ENCODE measurements at places on chromosomes 5 and 9.

GRCh38 chr9:96219026-96219899 lies 82.7 kb downstream of the HSD17B3 start:
- no peak for DNase-seq

DNA sequence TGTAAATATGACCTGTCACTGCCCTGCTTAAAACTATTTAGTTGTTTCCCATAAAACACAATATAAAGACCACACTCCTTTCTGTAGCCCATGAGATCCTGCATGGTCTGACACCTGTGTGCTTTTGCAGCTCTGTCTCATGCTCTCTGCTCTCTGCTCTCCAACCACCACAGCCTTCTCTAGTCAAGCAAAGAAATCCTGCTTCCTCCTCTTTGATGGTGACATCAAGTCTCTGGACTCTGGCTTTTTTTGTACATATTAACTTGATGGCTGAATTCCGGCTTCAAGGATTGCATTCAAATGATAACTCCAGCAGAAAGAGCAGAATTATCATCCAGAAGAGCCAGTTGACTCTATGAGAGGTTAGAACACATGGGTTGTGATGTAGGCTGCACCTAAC lies 58.2 kb downstream of the CHSY3 start:
- DNase-seq: no peak

GRCh38 chr9:98989036-98990000 lies 45.6 kb downstream of the COL15A1 start:
- DNase-seq: peak; percentile 50

DNA sequence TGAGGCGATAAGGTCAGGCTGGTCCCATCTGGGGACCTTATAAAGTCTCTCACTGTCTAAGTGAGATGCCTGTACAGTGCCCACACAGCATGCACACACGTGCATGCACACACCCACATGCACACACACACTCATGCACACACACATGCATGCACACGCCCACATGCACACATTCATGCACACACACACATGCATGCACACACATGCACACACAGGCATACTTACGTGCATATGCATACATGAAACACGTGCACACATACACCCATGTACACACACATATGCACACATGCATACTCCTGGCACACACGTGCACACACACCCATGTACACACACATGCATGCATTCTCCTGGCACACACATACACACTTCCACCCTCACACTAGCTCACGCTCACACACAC lies 12.2 kb downstream of the COL23A1 start:
- no peak for DNase-seq

- DNase-seq: no peak
These were observed 33.8 kb upstream of the KDM4C start for GRCh38 chr9:6723881-6724420.

DNA sequence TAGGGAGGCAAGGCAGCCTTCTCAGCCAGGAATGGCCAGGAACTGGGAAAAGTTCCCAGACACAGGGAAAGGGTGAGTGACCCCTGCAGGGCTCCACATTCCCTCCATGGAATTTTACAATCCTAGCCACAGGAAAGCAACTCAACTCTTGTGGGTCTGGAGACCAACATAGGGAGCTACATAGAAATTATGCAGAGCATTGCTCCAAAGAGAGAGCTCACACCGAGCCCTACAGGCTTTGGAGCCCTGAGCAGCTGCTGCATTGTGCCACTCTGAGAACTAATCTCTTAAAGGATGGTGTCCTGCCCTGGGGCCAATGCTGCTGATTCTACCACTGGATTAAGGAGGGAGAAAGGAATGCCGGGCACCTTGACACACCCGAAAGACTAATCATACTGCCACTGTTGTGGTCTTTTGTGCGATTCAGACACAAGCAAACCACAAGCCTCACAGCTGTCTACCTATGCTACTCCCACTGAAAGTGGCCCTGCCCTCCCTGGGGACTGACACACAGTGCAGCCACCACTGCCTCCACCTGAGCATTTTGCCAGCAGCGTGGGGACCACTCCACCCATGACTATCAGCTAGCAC lies 1089.8 kb upstream of the NUDT12 start:
- DNase-seq: no peak

DNA sequence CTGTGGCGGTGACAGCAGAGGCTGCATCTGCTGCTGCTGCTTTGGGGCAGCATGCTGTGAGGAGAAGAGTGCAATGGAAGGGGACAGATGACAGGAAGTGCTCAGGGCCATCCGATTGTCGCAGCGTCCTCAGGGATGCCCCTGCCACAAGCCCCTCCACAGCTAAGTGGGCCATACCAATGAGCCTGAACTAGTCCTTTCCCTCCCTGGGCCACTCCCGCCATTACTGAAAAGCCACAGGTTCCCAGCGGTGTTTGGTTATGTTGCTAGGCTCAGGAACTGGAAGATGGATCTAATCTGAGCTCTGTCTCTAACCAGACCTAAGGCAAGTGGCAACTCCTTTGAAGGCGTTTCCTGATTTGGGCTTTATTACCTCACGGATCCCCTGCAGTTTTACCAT lies 109.2 kb downstream of the GAPVD1 start:
- DNase-seq: no peak

DNA sequence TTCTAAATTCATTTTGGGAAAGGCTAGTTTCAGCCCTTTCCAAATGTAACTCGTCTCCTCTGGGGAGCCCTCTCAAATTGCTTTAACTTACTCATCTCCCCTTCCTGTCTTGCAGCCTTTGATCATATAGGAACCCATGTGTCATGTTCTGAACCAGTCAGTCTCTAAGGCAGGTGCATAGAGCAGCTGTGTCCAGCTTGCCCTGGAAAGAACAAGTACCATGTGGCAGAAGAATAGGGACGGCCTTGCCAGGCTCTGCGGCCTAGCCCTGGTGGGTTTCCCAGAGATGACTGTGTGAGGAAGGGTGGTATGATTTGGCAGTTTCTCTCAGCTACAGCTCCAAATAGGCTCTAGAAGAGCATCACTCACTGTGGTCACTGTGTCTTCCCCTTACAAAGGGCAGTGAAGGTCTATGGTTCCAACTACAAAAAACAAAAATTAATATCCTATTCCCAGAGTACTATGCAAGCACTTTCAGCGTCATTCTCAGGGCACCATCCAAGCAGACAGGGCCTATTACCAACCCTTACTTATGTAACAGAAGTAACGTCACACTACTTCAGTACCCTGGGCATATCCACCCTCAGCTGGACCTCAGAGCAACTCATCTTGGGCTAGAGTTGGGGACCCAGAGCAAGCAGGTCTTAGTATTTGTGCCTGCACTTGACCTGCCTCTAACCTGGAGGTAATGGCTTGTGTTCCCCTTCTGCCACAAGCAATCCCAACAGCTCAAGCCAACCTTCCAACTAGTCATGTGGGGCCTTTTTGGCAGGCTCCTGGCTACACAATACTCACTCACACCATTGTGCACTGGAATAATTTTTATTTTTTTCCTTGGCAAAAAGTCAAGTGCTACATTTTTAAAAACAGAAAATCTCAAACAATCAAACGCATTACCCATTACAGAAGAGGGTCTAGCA lies 37.2 kb upstream of the UBAP2 start:
- no peak for DNase-seq

- no peak for DNase-seq
These were observed 651.2 kb upstream of the CCNG1 start for GRCh38 chr5:162786234-162786633.

DNA sequence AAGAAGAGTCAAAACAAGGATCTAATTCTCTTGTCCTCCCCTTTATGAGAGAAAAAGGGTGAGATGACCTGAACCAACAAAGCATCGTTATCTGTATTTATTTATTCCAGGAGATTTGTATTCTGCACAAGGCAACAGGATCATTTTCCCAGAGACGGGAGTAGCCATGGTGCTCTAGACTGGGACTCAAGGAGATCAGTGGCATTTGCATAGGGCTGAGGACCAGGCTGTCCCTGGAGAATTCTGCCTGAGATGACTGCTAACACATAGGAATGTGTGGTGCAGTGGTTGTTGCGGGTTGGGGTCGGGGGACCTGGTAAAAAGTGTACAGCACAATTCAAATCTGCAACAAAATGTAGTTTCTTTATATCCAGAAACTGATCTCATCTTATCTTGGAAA lies 22.3 kb upstream of the ZNF474 start:
- DNase-seq: no peak

DNA sequence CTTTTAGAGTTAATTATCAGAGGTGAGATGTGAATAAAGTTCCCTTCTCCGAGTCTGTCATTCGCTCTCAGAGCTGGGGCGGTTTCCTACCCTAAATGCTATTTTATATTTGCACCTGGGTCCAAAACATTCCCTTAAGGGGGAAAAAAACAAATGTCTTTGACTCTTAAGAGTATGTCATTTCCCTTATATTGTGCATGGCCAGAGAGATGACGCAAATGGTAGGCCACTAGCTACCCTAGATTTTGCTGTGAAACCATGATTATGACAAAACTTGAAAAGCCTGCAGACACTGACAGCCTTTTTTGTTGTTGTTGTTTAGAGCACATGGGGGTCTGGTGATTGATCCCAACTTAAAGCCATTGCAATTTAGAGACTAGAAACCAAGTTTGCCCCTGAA lies 12.8 kb downstream of the DAB2 start:
- no peak for DNase-seq

DNA sequence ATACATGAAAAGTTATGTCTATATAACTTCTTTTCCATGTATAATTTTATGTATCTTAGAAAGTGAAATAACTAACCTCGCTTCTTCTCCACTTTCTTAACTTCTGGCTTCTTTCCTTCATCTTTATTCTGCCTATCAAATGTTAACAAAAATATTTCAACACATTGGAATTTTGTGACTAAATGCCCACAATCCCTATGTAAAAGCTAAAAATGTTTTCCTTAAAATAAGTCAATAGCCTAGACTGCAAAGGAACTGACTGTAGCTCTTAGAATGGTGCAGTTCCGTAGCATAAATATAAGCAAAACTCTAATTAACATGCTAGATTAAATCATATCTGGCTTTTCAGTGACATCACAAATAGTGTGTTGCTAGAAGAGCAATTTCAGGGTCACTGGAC lies 40.9 kb downstream of the PSIP1 start:
- DNase-seq: no peak

DNA sequence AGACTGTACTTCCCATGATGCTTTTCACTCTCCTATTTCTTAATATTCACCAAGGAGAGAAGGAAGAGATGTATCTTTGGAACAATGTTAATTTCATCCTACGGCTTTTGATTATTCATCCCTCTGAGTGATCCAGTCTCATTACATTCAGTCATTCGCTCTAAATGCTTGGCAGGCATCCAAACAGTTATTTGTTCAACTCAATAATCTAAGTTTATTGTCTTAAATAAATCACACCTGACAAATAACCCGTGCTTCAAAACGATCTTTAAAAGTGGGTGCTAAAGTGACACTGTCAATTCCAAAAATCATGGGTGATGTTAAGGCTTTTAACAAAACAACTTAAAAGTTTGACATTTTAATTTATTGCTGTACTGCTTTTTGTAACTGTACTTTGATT lies 233.1 kb downstream of the RASEF start:
- DNase-seq: no peak

GRCh38 chr9:4748612-4749011 lies 7.6 kb upstream of the AK3 start:
- no peak for DNase-seq

GRCh38 chr9:91162311-91162710 lies 199.4 kb downstream of the AUH start:
- no peak for DNase-seq

GRCh38 chr5:156350256-156350655 lies 23.3 kb downstream of the SGCD start:
- no peak for DNase-seq

GRCh38 chr9:20713172-20713571 lies 29.1 kb downstream of the FOCAD start:
- no peak for DNase-seq

DNA sequence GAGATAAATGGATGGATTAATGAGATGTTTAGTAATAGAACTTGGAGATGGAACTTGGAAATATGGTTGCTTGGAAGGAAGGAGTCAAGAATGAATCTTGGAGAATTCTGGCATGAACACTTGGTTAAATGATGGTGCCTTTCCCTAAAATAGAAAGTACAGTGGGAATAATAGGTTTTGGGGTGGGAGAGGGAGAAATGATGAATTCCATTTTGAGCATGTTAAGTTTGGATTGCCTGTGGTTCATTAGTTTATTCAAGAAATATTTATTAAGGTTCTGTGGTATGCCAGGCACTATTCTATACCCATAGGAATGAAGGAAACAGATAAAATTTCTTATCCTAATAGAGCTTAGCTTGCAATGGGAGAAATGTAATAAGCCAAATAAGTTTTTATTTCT lies 58.4 kb downstream of the PBX3 start:
- DNase-seq: no peak

GRCh38 chr9:4211032-4211725 lies 88.7 kb downstream of the GLIS3 start:
- no peak for DNase-seq

GRCh38 chr5:102603670-102604069 lies 104.9 kb upstream of the SLCO6A1 start:
- DNase-seq: no peak

- DNase-seq: no peak
These were observed 23.5 kb downstream of the NIPSNAP3B start for GRCh38 chr9:104787306-104788015.

DNA sequence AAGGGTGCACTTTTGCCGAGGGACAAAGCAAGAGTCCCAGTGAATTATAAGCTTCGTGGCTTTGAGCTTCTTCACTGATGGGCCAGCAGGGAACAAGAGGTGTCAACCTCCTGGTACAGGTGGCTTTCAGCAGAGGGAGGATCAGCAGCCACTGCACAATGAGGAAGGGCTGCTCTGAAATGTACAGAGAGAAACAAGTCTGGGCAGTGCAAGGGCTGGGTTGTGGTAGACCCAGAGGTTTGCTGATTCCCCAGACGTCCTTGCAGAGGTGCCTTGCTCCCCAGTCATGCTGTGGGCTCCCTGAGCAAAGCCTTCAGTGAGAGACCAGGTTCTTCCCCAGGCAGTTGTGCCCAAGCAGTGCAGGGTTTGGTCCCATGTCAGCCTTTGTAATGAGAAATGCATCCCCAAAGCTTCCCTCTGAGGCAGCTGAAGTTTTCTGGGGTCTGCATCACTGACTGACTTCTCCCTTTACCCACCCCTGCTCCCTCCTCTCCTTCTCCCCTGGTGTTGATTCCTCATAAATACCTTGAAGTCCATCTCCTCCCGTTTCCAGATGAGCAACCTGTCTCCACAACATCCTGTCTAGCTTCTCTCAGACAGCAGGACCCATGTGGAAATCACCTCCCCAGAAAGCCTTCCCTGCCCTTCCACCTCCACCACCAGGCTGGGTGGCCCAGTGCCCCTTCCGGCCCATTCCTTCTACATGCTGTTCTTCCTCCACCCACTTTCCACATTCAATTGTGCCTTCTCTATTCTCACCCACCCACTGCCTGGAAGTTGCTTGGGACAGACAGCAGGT lies 599.6 kb upstream of the ADAMTS16 start:
- DNase-seq: no peak

GRCh38 chr9:119372951-119373350 lies 3.7 kb upstream of the BRINP1 start:
- no peak for DNase-seq

DNA sequence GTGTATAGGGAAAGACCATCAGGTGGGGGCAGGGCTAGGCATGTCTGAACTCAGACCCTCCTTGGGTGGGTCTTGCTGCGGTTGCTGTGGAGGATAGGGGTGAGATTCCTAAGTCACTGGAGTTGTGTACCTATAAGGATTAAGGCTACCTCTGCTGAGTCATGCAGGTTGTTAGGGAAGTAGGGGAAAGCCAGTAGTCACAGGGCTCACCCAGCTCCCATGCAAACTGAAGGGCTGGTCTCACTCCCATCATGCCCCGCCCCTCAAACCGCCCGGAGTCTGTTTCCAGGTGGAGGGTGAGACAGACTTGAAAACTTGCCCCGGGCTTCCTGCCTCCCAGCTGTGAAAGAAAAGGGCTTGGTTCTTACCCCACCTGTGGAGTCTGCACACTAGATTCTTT lies 161.8 kb downstream of the CAVIN4 start:
- no peak for DNase-seq

Data from omental fat pad (tissue), 4 donors.